Prostate gland (tissue), 2 donors: ENCODE measurements at places on chromosomes 16 and 17.
A peak's percentile ranks its signal among the peaks of the same experiment; 100 is the strongest.

DNA sequence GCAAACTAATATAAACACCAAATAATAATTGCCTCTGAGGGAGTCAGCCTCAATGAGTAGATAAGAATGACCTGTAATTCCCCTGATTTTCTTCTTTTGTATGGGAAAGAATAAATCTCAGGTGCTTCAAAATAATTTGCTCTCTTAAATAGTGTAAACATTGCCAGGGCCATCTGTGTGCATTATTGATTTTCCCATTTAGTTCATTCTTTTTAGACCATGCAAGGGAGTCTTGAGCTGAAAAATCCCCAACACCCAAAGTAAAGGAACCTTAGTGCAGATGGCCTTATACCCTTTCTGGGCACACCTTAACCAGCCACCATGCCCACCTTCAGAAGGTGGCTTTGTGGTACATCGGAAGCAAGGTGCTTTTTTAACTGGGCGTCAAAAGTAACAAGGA, 267.2 kb downstream of the TMEM114 start:
- DNase-seq, result no peak

- peak; percentile 71 for DNase-seq
Measured at GRCh38 chr17:39628655-39629493, 2.1 kb downstream of the PPP1R1B start.

DNA sequence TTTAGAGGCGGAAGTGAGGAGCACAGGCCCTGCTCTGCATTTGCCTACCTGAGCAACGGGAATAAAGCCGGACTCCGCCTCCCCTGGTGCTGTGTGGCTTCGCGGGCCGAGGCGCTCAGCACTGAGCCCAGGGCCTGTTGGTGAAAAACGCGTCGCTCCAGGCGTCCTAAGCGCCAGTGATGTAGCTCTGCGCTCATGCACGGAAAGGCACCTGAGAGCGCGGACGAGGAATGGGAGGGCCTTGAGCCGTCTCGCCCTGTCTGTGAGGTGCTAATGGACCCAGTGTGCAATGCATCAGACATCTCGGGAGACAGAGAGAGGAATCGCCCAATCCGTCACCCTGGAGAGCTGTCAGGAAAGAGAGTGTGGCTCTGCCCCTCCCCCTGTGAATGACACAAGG, 17.2 kb upstream of the ATP2A3 start:
- DNase-seq, result no peak

GRCh38 chr16:5005916-5006315, 27.8 kb downstream of the NAGPA start:
- no peak for DNase-seq

- DNase-seq, result no peak
Measured at GRCh38 chr17:9676820-9677310, 31.5 kb downstream of the USP43 start.

DNA sequence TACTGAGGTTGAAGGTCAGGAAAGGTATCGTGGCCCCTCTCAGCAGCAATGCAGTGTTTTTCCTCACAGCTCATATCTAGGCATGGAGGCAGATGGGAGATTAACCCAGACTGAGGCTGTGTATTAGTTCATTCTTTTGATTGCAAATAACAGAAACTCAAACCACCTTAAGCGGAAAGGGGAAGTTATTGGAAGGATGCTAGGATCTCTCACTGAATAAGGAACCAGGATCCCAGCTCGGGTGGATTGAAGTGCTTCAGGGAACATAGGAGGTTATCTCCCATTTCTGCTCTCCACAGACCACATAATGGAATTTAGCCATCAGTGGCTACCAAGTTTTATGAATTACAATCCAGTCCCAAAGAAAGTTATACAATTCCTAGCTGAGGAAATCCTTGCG, 8.2 kb downstream of the ZNF689 start:
- no peak for DNase-seq

GRCh38 chr16:10664720-10665126, 30.0 kb downstream of the TEKT5 start:
- DNase-seq, result no peak
